Esophagus muscularis mucosa (tissue), 4 donors: ENCODE measurements at places on chromosomes 6 and 20. TPM values are rescaled to one million over a fixed set of nuclear protein-coding genes. Genes with fewer than 3 reads are reported as not detected.

DNA sequence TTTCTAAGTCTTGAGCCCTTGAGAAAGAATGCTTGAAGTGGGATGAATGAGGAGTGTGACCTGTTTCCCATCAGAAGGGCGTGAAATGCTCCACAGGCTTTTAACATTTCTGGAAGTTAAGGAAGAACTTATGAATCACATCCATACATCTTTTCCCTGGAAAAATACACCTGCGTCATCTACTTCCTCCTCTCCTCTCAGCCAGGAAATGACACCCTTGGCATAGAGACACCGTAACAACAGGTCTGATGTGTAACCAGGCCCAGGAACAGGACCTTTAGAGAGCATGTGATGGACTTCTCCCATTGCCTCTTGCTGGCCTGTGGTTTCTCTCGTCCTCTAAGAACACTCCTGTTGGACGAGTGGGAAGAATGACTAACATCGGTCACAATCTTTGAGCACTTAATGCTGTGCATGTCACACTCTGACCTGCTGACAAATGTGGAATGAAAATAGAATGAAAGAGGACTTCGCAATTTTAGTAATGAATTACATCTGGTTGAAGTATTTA, 28.5 kb upstream of the CITED2 start:
- peak; percentile 91 for DNase-seq

DNA sequence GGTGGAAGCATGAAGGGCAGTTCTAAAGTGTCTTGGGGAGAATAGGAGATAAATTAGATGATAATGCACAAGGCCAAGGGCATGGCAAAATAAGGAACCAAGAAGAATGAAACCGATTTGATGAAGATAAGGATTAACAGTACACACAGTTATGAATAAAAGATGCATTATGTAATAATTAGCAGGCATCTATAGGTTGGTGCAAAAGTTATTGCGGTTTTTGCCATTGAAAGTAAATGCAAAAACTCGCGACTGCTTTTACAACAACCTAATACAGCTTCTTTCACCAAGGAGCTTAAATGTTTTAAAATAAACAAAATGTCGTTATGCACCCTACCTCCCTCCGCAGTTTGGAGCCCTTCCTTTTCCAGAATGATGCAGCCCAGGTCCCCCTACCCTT, 29.0 kb downstream of the MAS1 start:
- DNase-seq = no peak

GRCh38 chr6:99590728-99591672, 15.6 kb upstream of the PRDM13 start:
- DNase-seq = peak; percentile 87

ID1 gene
- total RNA-seq = 199 TPM

DNA sequence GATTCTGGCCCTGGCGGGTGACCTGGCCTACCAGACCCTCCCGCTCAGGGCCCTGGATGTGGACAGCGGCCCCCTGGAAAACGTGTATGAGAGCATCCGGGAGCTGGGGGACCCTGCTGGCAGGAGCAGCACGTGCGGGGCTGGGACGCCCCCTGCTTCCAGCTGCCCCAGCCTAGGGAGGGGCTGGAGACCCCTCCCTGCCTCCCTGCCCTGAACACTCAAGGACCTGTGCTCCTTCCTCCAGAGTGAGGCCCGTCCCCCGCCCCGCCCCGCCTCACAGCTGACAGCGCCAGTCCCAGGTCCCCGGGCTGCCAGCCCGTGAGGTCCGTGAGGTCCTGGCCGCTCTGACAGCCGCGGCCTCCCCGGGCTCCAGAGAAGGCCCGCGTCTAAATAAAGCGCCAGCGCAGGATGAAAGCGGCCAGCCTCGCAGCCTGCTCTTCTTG, 868 bp upstream of the SLC2A4RG start:
- DNase-seq = no peak

- DNase-seq = no peak
Measured at GRCh38 chr20:50095476-50096078, 17.4 kb downstream of the UBE2V1 start.

- DNase-seq = no peak
Measured at GRCh38 chr6:123515715-123516114, 121.0 kb downstream of the TRDN start.

DNA sequence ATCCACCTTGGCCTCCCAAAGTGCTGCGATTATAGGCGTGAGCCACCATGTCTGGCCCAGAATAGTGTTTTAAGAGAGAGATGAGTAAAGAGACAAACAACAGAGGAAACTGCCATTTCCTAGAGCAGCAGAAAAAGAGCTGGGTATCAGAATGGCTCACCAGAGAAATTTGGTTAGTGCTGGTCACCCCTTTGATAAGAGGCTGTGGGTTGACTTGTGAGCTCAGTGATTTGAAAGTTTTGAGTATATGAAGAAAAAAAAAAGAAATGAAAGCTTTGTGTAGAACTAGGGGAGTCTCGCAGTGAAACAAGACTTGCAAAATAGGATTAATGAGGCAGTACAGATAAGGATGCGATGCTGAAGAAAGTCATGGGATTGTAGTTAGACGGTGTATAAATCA, 29.6 kb downstream of the MGME1 start:
- DNase-seq = no peak

GRCh38 chr6:135382182-135382628, 115.3 kb downstream of the AHI1 start:
- no peak for DNase-seq

DNA sequence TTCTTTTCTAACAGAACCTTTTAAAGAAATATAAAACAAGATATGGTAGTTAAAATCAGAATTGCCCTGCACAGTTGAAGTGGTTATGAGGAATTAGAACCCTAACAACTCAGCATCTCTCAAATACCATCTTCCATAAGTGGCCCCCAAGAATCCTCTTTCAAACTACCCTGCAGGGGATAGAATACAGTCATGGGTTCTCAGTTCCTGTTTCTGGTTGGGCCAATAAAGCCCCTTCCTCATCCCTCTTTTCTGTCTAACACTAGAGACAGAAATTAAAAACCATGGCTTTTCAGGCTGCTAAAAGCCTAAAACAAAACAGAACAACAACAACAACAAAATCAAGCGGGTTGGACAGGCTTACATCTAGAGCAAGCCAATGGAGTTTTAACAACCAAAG, 6.7 kb upstream of the LCA5 start:
- DNase-seq = no peak

DNA sequence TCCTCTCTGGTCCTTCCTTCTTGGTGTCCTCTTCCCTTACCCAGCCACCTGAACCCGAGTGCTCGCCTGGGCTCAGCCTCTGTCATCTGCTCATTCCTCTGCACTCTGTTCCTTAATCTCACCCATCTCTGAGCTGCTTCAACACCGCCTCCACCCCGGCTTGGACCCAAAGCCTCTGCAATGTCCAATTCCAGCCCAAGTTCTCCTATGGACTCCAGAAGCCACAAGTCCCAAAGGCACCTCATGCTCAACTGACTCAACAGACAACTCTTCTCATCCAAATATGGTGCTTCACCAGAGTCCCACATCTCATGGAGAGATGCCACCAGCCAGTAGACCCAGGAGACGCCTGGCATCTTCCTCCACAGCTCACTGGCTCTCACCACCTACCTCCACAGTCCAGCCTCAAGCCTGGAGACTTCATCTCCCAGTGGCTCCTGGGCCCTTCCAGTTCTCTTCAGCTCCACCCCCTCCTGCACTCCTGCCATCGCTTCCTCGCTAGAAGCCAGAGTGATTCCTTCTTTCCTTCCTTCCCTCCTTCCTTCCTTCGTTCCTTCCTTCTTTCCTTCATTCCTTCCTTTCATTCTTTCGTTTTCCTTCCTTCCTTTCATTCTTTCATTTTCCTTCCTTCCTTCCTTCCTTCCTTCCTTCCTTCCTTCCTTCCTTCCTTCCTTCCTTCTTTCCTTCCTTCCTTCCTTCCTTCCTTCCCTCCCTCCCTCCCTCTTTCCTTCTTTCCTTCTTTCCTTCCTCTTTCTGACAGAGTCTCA, 40.9 kb upstream of the NNAT start:
- no peak for DNase-seq

DNA sequence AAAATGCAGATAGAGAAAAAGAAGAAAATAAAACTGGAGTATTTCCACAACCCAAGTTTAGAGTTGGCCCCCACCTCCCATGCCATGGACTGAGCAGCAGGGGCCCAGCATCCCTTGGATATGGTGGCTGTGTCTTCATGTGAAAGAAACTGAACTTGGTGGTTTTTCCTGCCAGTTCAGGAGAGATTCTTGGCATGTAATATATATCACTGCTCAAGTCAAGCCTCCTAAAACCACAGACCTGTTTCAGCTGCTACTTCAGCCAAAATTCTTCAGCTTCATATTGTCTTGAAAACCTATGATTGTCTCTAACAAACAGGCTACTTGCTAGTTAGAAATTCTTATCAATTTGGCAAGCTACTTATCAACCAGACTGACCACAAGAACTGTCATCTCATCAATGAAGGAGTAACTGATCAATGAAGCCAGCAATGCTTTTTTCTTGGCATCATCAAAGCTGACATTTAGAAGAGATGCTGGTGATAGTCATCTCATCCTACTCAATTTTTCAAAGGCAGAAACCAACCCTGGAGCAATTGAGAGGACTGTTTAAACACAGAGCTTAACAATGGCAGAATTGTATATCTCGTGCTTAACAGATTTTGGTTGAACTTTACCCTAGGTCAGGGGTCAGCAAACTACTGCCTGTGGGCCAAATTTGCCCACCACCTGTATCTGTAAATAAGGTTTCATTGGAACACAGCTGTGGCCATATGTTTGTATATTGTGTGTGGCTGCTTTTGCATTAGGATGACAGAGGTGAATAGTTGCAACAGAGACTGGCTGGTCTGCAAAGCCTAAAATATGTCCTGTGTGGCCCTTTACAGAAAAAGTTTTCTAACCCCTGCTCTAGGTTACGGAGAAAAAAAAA, 10.4 kb upstream of the NOL7 start:
- DNase-seq = no peak

GRCh38 chr6:14440940-14441781, 323.6 kb downstream of the CD83 start:
- no peak for DNase-seq

PCSK2 gene
- total RNA-seq = 8.7 TPM

ECT2L gene
- 0.19 TPM for total RNA-seq

- no peak for DNase-seq
Measured at GRCh38 chr20:40806929-40807820, 118.1 kb upstream of the MAFB start.

GRCh38 chr20:51004305-51004727, 18.6 kb downstream of the KCNG1 start:
- DNase-seq = no peak

GRCh38 chr6:50236164-50236563, 186.4 kb upstream of the DEFB112 start:
- no peak for DNase-seq

DNA sequence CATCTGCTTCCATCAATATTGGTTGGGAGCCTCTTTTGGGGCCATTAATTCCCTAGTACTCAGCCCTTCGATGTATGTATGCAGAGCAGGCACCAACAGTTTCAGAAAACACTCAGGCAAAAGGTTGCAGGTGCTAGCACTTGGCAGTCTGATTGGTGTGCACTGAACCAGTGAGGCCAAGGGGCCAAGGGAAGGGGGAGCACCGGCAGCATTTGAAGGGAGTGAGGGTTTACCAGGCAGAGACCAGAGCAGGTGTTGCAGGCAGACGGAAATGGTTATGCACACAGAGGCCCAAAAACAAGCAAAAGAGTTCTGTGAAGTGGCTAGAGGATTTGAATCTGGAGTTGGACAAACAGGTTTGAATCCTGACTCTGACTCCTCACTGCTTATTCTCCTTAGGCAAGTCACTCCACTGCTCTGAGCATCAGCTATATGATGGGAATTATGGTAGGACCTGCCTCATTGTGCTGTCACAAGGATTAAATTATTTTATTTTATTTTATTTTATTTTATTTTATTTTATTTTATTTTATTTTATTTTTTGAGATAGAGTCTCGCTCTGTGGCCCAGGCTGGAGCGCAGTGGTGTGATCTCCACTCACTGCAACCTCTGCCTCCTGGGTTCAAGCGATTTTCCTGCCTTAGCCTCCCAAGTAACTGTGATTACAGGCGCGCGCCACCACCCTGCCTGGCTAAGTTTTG, 58.1 kb upstream of the SHLD1 start:
- DNase-seq = no peak

PRICKLE4 gene
- total RNA-seq = 2.1 TPM

- DNase-seq = no peak
Measured at GRCh38 chr6:11023032-11023431, 21.1 kb downstream of the ELOVL2 start.

- no peak for DNase-seq
Measured at GRCh38 chr6:133432021-133432989, 191.1 kb downstream of the EYA4 start.
